ENCODE measurements at places on chromosomes 5 and 9.

DNA sequence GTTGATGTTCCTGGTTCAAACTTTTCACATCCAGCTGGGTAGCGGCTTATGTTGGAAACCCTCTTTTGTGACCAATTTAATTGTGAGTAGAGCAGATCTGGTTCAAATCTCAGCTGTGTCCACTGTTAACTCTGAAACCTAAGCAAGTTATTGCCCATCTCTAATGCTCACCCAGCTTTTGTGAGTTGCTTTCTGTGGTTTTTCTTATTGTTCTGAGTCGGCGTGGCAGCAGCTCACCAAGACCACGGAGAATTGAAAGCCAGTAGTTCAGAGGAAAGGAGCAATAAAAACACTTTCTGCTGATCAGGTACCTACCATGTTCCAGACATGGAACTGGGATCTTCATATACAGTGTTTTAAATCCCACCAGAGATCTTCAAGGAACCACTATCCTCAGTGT, 114.4 kb downstream of the DOCK2 start:
- no peak for DNase-seq

DNA sequence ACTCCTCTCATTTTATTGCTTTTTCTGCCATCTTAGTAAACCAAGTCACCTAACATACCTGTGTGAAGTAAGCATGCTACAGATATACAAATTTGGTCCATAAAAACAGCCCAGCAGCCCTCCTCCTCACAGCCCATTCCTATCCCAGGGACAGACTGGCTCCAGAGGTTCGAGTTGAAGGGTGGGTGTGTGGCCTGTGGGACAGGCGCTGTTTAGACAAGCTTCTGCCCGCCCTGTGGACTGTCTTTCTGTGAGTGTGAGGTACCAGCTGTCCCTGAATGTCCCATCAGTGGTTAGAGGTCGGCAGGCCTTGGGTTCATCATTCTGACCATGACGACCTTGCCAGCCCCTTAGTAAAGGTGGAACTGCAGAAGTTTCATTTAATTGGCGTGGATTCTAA, 82.0 kb downstream of the WNK2 start:
- DNase-seq, result no peak

DNA sequence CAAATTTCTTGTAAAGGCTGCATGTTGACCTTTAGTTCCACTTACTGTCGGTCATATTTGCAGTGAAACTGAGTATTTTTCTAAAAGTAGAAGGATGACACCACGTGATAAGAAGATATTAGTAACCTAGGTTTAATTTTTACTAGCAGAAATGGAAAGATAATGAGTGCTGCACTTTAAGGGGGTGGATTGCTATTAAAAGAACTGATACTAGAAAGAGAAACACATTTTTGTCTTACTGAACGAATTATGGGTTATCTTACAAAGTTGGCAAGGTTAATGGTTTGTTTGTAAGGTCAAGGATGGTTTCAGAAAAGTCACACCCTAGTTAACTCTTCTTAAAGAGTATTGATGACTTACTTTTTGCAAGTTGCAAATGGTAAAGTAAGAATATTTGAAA, 2.4 kb downstream of the MACIR start:
- no peak for DNase-seq

GRCh38 chr5:58891086-58891970, 308.5 kb downstream of the RAB3C start:
- DNase-seq, result peak; percentile 57

DNA sequence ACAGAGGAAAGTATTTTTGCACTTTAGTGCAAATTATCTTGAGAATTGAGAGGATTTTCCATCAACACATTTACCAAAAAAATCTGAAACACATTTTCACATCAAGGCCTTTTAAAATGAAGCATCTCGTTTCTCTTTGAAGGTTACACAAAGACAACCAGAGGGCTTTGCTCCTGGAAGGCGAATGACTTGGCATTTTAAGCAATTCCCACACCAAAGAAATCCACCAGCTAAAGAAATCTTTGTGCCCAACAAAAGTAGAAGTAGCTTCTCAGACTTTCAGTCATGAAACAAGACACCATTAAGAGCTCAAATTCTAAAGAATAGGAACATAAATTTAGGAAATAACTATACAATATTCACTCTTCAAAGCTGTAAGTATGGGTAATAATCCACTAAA, 59.9 kb downstream of the HABP4 start:
- no peak for DNase-seq

GRCh38 chr5:157920828-157921170, 61.9 kb upstream of the CLINT1 start:
- DNase-seq, result no peak

- DNase-seq, result no peak
These were observed 274.5 kb upstream of the PTGER4 start for GRCh38 chr5:40405230-40405629.

DNA sequence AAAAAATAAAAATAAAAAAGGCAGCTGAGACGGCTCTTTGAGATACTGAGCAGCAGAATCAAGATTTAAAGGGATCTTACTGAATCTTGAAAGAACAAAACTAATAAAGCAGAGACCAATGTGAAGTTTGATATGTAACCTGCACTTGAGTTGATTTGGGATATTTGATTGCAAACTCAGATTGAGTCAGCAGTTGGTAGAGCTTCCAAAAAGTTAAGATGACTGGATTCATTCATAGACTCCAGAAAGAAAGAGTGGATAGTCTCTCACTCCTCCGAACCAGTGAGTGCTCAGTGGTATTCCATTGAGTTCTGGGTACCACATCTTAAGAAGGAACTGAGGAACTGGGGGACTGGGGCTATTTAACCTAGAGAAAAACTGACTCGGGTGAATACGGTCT, 52.7 kb upstream of the TESK1 start:
- DNase-seq, result no peak

DNA sequence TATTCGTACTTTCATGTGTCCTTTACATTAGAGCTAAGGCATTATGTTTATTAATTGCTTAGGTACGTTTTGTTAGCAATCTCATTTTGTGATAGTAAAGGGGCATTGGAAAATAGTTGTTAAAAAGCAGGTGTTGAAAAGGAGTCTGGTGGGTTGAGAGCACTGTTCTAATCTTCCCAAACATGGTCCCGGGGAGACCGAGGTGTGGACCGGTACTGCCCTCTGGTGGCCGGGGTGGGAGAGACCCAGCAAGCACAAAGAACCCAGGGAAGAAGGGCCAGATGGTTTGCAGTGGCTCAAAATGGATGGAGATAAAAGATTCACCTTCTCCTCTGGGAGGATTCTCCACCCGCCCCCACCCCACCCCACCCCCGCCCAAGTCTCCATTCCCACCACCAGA, 26.1 kb downstream of the IDNK start:
- DNase-seq, result peak; percentile 56

DNA sequence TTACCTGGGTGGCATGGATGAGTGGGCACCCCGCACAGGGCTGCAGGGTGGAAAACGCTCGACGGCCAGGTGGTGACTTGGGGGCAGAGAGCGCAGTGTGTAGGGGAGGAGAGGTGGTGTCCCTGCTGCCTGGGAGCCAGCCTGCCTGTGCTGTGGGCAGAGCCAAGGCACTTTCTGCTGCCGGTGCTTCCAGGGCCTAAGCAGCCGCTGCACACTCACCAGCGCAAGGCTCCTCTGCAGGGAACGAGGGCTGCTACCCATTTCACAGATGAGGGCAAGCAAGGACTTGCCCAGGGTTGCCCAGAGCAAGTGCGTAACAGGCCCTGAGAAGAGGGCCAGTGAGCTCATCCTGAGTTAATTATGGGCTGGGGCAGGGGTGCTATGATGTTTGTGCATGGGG, 62.5 kb downstream of the CRB2 start:
- no peak for DNase-seq

GRCh38 chr9:127931092-127931881, 710 bp upstream of the PIP5KL1 start:
- DNase-seq, result no peak

DNA sequence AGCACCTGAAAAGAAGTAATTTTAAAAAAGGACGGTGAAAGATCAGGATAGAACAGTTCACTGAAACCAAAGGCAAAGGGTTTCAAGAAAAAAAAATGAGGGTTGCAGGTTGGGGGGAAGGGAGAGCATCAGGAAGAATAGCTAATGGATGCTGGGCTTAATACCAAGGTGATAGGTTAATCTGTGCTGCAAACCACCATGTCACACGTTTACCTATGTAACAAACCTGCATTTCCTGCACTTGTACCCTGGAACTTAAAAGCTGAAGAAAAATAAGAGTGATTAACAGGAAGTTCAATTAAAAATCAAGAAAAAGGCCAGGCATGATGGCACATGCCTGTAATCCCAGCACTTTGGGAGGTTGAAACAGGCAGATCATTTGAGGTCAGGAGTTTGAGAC, 44.1 kb upstream of the RNF38 start:
- no peak for DNase-seq

- no peak for DNase-seq
These were observed 38.8 kb downstream of the SFXN1 start for GRCh38 chr5:175516933-175517823.

DNA sequence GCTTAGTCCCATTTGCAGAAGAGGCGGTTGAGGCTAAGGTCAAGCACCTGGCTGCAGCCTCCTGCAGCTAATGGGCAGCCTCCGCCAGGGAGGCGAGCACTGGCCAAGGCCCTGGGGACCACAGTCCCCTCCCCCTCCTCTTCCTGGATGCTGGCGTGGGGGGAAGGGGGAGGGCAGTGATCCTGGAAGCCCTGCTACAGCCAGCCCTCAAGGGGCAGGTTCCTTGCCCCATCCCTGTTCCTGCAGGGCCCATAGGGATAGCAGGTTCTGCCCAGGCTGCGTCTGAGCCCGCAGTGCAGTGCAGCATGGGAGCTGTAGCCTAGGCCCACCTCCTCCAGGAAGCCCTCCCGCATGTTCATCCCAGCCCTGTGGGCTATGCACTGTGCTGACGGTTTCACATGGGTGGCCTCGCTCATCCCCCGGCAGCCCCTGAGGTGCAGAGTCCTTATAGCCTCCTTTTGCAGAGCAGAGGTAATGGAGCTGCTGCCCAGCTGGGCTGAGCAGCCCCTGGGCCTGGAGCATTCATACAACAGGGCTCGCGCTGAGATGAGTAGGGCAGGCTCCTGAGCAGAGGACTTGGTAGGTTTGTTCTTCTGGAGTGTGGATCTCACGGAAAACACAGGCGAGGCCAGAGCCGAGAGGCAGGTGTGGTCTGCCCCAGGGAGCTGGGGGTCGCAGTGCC, 36.0 kb downstream of the KCNT1 start:
- DNase-seq, result no peak
